ENCODE measurements at places on chromosomes 7 and 10. TPM values are rescaled to one million over a fixed set of nuclear protein-coding genes. Genes with fewer than 3 reads are reported as not detected.

The ADAM12 gene
- total RNA-seq: 0.33 TPM

The MYL7 gene
- not detected for total RNA-seq

The ASZ1 gene
- total RNA-seq: not detected

The DENND2A gene
- not detected for total RNA-seq

The GIMAP5 gene
- 0.85 TPM for total RNA-seq

The TMEM130 gene
- not detected for total RNA-seq

The GAD2 gene
- not detected for total RNA-seq

The ACSL5 gene
- 0.76 TPM for total RNA-seq

The TUBAL3 gene
- total RNA-seq: not detected

The HYAL4 gene
- not detected for total RNA-seq

The UNCX gene
- not detected for total RNA-seq

The CCDC146 gene
- 2.2 TPM for total RNA-seq

The C10orf53 gene
- total RNA-seq: not detected

The CEP41 gene
- total RNA-seq: 25.9 TPM

The FGFBP3 gene
- 0.38 TPM for total RNA-seq

The ZNF804B gene
- not detected for total RNA-seq

The CYP2E1 gene
- not detected for total RNA-seq

The GPNMB gene
- total RNA-seq: 0.33 TPM

The SLC29A3 gene
- 5.0 TPM for total RNA-seq

The FAM25C gene
- not detected for total RNA-seq

The PAX2 gene
- total RNA-seq: not detected

The PON1 gene
- not detected for total RNA-seq

The AKR1E2 gene
- total RNA-seq: 8.2 TPM

The CDC14C gene
- not detected for total RNA-seq

Measured in endothelial cell of umbilical vein (primary cell).